ENCODE measurements at places on chromosomes 2 and 18.

- H3K27me3 ChIP-seq, result peaks cover 37% of the 10 kb centered on the region
- H3K4me3 ChIP-seq, result no peak overlapping the region
- no peak for DNase-seq
- H3K4me1 ChIP-seq, result peaks cover 3% of the 10 kb centered on the region
- H3K27ac ChIP-seq, result no peak overlapping the region
Measured at GRCh38 chr2:69001879-69002278, 11.1 kb upstream of the ANTXR1 start.

DNA sequence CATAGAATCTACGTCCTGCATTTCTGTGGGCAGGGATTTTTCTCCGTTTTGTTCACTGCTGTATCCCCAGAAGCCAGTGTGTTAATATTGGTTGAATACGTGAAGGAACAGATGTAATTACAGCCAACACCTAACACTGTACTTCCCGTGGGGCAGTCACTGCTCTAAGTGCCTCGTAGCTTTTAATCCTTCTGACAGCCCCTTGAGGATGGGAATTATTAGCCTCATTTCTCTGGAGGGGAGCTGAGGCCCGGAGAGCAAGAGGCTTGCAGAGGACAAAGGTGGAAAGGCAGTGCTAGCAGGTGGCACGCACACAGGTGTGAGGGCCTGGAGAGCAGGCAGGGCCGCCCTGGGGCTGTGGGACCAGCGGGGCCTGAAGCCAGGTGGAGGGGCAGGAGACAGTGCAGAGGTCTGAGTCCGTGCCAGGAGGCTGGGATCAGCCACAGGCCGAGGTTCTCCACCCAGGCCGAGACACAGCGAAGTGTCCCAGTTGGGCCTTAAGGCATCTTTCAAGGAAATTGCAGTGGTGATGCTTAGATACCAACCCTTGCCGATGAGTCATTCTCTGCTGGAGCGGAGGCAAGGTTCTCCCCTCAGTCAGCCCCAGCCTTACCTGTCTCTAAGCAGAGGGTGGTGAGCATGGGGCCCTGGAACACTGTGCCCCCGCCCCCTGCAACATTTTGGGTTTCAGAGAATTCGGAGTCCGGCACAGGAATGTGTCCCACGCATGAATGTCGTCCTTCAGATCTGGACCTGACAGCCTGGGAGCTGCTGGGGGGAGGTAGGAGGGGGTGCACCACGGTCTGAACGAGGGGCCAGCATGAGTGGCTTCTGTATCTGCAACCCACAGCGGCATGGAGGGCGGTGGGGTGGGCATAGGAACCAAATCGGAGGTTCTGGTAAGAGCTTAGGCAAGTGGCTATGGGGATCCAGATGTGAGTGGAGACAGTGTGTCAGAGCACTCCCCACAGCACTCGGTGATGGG, 122.6 kb downstream of the GBX2 start:
- no peaks in the 10 kb centered on the region for H3K4me1 ChIP-seq
- no peaks in the 10 kb centered on the region for H3K36me3 ChIP-seq
- H3K27me3 ChIP-seq, result no peaks in the 10 kb centered on the region
- H3K27ac ChIP-seq, result no peak overlapping the region
- no peak for DNase-seq

GRCh38 chr2:32192418-32192817, 26.8 kb downstream of the SLC30A6 start:
- H3K36me3 ChIP-seq, result peaks cover 9% of the 10 kb centered on the region
- H3K27me3 ChIP-seq, result no peaks in the 10 kb centered on the region
- no peak overlapping the region for H3K4me3 ChIP-seq
- DNase-seq, result no peak

- DNase-seq, result no peak
- H3K36me3 ChIP-seq, result no peaks in the 10 kb centered on the region
Measured at GRCh38 chr18:5627776-5628511, 84.1 kb upstream of the EPB41L3 start.

GRCh38 chr2:205245652-205246051, 436.6 kb upstream of the NRP2 start:
- no peak for DNase-seq
- no peaks in the 10 kb centered on the region for H3K4me1 ChIP-seq
- H3K4me3 ChIP-seq, result no peak overlapping the region
- no peak overlapping the region for H3K27ac ChIP-seq

DNA sequence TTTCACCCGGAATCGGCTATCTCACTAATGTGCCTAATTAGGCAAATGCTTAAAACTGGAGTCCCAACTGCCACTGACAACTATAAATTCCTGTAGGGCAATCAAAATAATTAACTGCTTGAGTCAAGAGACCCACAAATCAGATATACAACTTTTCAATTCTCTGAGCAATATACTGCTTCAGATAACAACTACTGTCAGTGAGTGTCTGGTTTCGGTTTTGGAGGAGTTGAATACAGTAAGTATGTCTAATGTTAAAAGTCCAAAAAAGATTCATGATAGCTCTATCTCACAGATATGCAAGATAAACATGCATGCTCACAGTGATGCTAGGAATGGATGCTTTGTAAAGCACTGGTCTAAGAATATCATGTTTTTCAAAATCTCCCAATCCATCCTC, 283.3 kb downstream of the NRXN1 start:
- H3K27me3 ChIP-seq, result no peaks in the 10 kb centered on the region
- no peak overlapping the region for H3K27ac ChIP-seq
- no peaks in the 10 kb centered on the region for H3K4me1 ChIP-seq
- no peak overlapping the region for H3K4me3 ChIP-seq

GRCh38 chr2:100960688-100961087, 41.4 kb upstream of the RPL31 start:
- no peaks in the 10 kb centered on the region for H3K4me1 ChIP-seq
- no peak overlapping the region for H3K27ac ChIP-seq
- DNase-seq, result no peak
- H3K4me3 ChIP-seq, result no peak overlapping the region
- H3K27me3 ChIP-seq, result peaks cover 11% of the 10 kb centered on the region
- H3K36me3 ChIP-seq, result no peaks in the 10 kb centered on the region

GRCh38 chr2:132383956-132384355, 32.6 kb upstream of the GPR39 start:
- H3K36me3 ChIP-seq, result no peaks in the 10 kb centered on the region
- H3K27ac ChIP-seq, result no peak overlapping the region
- no peak overlapping the region for H3K4me3 ChIP-seq
- DNase-seq, result no peak
- H3K27me3 ChIP-seq, result no peaks in the 10 kb centered on the region

- no peaks in the 10 kb centered on the region for H3K4me1 ChIP-seq
- no peaks in the 10 kb centered on the region for H3K36me3 ChIP-seq
- no peaks in the 10 kb centered on the region for H3K27me3 ChIP-seq
Measured at GRCh38 chr2:158321264-158321663, 135.3 kb downstream of the CCDC148 start.

- H3K36me3 ChIP-seq, result peaks cover 3% of the 10 kb centered on the region
- DNase-seq, result no peak
- no peaks in the 10 kb centered on the region for H3K4me1 ChIP-seq
- no peak overlapping the region for H3K27ac ChIP-seq
- H3K27me3 ChIP-seq, result peaks cover 18% of the 10 kb centered on the region
- H3K4me3 ChIP-seq, result no peak overlapping the region
Measured at GRCh38 chr2:233654501-233654900, 17.2 kb upstream of the UGT1A9 start.

GRCh38 chr2:12642859-12643258, 73.9 kb upstream of the TRIB2 start:
- no peak for DNase-seq
- H3K27ac ChIP-seq, result no peak overlapping the region

DNA sequence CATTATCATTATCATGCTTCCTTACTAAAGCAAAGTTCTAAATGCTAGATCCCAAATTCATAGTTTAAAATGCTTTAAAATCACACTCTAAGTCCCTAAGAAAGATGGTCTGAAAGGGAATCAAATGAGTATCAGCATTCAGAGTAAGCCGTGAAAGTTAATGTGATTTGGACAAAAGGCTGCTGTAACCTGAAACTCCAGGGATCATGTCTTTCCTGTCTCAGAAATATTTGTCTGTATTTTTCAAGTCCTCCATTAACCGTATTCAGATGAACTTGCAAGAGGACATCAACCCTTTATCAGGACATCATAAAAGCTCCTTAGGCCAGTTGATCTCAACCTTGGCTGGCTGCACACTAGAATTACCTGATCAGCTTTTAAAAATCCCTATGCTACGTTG, 324.3 kb upstream of the PKDCC start:
- H3K4me3 ChIP-seq, result no peak overlapping the region
- H3K27ac ChIP-seq, result no peak overlapping the region
- no peaks in the 10 kb centered on the region for H3K27me3 ChIP-seq
- H3K4me1 ChIP-seq, result no peaks in the 10 kb centered on the region
- no peaks in the 10 kb centered on the region for H3K36me3 ChIP-seq
- DNase-seq, result no peak

DNA sequence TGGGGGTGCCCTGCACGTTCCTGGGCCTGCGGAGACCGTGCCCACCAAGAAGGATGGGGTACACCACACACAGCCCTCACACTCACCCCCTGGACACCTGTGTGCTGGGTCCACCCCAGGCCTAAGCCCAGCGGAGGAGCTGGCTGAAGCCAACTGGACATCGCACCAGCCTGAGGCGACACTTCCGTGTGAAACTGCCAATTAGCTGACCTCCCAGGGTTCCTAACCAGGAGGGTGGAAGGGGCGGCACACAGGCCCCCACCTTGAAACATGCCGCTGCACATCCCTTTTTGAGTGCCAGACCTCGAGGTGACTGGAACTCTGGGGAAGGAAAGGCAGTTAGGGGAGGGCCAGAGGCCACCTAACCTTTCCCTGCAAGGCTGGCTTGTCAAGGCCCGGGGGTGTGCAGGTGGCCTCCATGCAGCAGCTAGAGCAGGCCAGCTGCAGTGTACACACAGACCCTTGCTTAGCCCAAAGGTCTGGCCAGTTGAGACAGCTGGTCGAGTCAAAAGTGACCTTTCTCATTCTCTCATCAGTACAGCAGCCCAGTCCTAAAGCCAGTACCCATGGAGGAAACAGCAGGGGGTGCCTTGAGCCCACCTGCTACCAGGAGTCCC, 4.5 kb downstream of the STK25 start:
- no peak for DNase-seq
- H3K4me3 ChIP-seq, result no peak overlapping the region
- H3K27ac ChIP-seq, result peak overlapping the region; percentile 25

All from stimulated activated naive B cell treated with anti-CD40 and anti-IgM and Interleukin-4, amounts not matched to agents 10 μg/mL and 1 μg/mL and 100 μg/mL, for 72 hours (primary cell).